ENCODE measurements at places on chromosomes 1 and 21. TPM values are rescaled to one million over a fixed set of nuclear protein-coding genes. Genes with fewer than 3 reads are reported as not detected.

GRCh38 chr1:2346691-2347408 lies 44.5 kb downstream of the MORN1 start:
- no peak for DNase-seq

DNA sequence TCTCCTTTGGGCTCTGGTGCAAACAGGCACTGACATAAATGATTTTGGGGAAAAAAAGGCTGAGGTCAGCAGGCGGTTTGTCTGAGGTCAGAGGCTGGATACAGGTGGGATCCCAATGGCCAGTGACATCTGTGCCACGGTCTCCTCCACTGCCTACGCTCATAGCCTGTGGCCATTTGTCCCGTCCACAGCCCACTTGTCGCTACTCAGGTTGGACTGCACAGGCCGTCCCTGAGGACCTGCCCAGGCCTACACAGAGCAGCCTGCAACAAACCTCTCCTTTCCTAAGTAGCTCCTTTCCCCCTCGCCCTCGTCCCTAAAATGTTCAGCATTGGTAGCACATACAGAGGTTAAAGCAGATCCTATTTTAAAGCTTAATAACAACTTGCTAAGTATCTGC lies 150.7 kb downstream of the ZBTB18 start:
- DNase-seq: no peak

DNA sequence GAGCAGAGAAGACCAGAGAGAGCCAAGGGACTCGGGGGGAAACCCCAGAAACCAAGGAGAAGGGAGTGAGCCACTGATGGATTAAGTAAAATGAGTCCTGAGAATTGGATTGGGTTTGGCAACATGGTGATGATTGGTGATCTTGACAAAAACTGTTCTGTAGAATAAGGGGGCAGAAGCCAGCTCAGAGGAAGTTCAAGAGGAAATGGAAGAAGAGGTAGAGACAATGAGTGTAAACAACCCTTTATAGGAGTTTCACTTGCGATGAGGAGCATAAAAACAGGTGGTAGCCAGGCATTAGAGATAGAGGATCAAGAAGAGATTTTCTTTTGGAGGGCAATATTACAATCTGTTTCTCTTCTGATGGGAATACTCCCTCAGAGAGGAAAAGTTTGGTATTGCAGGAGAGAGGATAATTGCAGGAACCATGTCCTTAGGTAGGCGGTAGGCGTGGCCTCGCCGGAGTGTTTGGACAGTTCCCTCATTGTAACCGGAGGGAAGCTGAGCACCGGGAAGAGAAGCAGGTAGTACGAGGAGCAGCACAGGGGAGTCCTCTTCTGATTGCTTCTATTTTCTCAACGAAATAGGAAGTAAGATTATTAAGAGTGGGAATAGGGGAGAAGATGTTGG lies 68.4 kb upstream of the TENT5C start:
- DNase-seq: no peak

DNA sequence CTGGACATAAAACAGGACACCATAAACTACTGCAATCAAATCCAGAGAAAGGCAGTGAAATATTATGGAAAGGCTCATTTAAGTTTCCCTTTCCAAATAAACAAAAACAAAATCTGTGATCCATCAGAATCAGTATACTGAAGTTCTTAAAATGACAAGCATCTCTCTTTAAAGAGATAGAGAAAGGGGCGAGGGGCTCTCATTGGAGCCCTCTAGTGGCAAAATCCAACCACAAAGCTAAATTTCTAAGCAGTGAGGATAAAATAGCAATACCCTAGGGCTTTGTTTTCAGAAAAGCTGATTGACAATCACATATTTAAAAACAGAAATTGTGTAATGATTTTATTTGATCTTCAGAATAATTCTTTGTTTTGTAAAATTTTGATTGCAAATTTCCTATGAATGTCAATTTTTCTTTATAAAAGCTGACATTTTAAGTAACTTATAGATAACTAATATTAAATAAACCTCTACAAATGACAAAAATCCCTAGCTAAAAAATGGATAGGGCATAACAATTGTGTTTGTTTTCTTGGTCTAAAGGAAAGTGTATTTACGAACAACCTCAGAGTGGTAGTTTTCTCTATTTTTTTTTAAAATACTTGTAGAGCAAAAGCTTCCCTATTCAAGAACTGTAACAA lies 138.2 kb downstream of the COL24A1 start:
- DNase-seq: peak; percentile 52

DNA sequence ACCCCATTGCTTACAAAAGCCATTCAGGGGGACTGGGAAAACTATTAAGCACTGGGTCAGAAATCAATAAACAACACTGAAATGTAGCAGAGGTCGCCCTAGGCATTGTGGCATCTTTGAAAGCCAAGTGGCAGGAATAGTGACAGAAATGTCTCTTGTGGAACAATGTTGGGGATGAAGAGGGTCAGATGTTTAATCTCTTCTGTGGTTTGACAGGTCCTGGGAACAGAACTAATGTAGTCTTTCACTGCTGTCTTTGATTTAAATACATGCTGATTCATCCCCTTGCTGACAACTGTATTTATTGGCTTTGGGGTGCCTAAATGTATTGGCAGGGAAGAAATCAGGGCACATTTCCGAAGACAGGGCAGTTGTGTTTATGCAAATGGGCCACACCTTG lies 194.8 kb downstream of the ATG4C start:
- no peak for DNase-seq

- DNase-seq: no peak
Observed at GRCh38 chr1:39269349-39269748, 64.9 kb downstream of the MACF1 start.

OR2T35 gene
- total RNA-seq: not detected

DNA sequence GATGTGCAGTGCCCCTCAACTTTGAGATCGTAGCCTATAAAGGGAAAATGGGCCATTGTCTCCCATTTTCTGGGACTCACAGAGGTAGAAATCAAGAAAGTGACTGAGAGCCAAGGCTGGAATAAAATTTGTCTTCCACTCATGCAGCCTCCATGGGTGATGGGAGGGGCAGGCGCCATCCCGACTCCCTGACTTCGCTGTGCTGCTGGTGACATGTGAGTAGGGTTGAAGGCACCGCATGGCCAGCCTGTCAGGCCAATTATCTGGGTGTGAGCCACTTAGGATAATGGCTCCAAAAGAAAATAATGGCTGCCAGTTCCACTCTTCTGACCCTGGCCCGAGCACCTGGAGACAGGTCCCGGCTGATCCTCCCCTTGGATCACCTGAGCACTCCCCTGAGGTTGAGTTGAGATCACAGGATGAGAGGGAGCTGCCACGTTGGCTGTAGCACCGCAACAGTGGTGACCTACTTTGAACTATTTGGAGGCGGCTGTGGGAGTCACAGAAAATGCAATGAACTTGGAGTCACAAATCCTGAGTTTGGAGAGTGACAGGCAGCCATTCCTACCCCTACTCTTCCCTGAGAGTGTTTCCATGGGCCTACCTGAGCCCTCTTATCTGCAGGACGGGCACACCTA lies 26.3 kb downstream of the CAPN9 start:
- no peak for DNase-seq

DNA sequence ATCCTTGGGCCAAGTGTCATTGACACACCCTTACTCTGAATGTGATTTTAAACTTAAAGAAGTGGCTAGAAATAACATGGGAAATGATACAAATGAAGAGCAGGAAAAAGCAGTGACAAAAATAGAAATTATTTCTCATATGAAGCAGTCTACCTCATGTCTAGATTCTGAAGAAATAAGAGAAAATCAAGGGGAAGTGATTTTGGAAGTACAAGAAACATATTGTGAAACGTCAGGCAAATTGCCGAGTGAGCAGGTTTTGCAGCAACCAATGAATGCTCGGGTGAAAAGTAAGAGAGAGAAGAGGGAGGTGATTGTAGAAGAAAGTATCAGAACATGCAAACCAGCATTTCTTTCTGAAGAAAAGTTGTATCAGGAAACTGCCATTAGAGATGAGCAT lies 130.7 kb downstream of the MACF1 start:
- DNase-seq: no peak

- DNase-seq: no peak
Observed at GRCh38 chr1:205920861-205921569, 22.2 kb downstream of the SLC26A9 start.

GRCh38 chr1:87117761-87118368 lies 203.4 kb downstream of the HS2ST1 start:
- DNase-seq: no peak

FAM163A gene
- not detected for total RNA-seq

DNA sequence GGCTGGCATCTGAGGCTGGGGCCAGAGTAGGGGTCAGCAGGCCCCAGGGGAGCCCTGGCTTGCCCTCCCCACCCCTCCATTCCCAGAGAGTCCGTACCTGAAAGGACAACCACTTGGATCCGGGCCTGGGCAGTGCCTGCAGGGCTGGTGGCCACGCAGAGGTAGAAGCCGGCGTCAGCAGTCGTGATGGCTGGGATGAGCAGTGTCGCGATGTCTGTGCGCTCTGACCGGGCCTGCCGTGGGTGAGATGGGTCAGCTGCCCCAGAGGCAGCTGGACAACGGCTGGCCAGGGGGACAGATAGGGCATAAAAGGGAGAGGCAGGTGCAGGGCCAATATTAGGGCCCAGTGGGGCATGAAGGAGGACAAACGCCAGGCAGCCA lies 42.7 kb downstream of the LDLRAD2 start:
- no peak for DNase-seq

DNA sequence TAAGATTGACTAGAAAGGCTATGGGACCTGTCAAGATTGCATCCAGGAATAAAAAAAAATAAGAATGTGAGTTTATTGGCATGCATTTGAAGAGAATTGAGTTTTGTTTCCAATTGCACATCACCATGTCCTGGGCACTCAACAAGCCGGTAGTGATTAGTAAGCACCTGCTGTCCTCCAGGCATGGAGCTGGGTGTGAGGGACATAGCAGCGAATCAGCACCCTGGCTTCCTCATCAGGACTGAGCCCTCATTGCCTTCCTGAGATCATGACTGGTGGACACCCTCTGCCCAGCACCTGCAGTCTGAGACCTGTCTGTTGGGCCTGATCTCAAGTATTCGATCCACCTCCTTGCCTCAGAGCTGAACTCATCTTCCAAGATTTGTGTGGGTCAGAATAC lies 26.8 kb downstream of the S100A6 start:
- DNase-seq: no peak

All from SJSA1 (cell line).